ENCODE measurements at places on chromosomes 1 and 21.

- DNase-seq: no peak
Observed at GRCh38 chr1:115492019-115492595, 149.7 kb upstream of the VANGL1 start.

GRCh38 chr1:147736883-147737282 is 23.5 kb downstream of the GJA5 start:
- no peak for DNase-seq

GRCh38 chr1:234512451-234512861 is 33.5 kb upstream of the TARBP1 start:
- DNase-seq: no peak

DNA sequence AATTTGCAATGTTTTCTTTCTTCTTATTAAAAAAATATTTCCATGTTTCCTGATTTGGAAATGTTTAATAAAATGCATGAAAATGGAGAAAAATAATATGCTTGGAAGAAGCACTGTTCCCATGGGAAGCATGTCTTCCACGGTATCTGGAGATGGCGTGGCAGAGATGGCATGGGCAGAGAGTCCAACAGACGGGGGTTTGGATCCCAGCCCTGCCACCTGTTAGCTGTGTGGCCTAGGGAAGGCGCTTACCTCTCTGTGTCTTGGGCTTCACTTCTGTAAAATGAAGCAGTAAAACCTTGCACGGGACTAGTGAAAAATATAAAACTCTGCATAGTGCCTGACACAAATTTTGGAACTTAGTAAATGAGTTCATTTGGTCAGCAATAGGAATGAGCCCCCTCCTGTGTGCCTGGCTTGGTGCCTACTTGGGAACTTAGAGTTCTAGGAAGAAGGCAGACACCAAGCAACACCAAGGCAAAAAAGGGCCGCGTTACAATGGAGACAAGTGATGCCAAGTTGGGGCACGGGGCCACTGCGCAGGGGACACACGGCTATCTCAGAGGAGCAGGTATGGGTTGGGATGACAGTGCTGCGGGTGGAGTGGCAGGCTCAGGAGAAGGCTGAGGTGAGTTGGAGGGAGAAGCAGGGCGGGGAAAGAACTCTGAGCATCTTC is 124.2 kb downstream of the KCNN3 start:
- DNase-seq: no peak

- DNase-seq: no peak
Observed at GRCh38 chr1:8941906-8942305, 3.8 kb upstream of the CA6 start.

- DNase-seq: no peak
Observed at GRCh38 chr1:164801791-164802502, 243.0 kb downstream of the PBX1 start.

GRCh38 chr1:223429821-223430220 is 36.6 kb downstream of the CCDC185 start:
- no peak for DNase-seq

All from GM12878 (cell line).